Activated CD4-positive, alpha-beta T cell treated with anti-CD3 and anti-CD28 coated beads, Interleukin-2, amount 50 U/mL, for 1 hour (primary cell): ENCODE measurements at places on chromosomes 13 and 19.

GRCh38 chr19:12564016-12564664 lies 12.9 kb upstream of the ZNF564 start:
- peak; percentile 94 for DNase-seq

GRCh38 chr13:52916486-52916990 lies 68.1 kb upstream of the PCDH8 start:
- no peak for DNase-seq

DNA sequence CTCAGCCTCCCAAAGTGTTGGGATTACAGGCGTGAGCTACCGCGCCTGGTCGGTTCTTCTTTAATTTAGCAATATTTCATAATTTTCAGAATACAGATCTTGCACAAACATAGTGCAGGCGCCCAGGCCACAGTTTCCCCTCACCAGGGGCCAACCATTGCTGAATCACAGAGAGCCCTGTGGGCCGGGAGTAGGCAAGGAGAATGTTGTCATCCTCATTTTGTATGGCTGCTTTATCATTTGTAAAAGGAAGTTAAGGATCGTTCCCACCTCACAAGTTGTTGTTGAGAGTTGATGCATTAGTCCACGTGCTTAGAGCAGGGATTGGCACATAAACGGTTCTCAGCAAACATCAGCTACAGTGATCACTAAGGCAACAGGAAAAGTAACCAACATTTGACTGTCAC lies 30.2 kb downstream of the MEIS3 start:
- DNase-seq = no peak

DNA sequence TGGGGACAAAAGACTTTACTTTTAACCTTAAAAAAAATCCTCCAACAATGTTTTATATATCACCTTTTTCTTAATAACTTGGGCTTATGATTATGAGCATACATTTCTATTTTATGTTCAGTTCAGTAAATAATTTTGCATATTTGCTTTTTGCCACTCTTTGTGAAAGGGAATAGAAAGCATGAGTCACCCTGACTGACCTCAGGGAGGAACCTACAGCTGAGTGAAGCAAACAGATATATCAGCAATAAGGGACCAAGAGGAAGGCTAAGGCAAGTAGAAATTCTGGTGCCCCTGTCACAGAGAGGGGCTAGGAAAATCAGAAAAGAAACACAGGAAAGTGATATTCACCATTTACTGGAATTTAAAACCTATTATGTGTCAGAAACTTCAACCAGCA lies 37.2 kb upstream of the SOHLH2 start:
- no peak for DNase-seq

GRCh38 chr13:23744315-23744714 lies 144.9 kb downstream of the MIPEP start:
- DNase-seq = no peak

DNA sequence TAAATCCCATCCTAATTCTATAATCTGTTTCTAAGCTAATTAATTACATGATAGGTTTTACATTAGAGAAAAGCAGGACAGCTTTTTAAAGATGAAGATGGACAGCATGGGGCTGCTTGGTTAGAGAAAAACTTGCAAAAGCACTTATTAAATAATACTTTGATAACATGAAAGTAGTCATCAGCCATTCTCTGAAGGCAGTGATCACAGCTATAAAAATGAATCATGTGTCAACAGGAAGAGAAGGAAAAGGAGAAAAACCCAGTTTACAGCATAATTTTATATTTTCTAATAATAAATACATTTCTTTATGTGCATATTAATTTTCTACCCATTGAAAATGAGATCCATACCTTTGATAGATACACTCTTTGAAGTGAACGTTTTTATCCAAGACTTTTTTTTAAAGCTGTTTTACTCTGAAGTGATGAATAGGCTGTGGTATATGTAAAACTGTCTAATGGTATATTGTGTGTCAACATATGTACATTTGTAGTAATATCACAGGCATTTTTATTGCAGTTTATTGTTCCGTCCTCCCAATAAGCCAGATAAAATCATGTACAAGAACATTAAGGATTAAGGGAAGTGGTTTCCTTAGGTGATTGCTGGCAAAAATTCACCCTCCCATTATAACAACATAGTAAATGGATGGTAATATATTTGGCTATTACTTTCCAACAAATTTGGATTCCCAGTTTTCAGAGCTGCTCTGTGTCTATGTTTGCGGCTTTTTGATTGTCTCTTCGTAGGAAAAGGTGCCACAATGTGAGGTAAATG lies 1.3 kb upstream of the KLF5 start:
- no peak for DNase-seq

- DNase-seq = no peak
These were observed 434.3 kb downstream of the EFNB2 start for GRCh38 chr13:106101201-106101600.

DNA sequence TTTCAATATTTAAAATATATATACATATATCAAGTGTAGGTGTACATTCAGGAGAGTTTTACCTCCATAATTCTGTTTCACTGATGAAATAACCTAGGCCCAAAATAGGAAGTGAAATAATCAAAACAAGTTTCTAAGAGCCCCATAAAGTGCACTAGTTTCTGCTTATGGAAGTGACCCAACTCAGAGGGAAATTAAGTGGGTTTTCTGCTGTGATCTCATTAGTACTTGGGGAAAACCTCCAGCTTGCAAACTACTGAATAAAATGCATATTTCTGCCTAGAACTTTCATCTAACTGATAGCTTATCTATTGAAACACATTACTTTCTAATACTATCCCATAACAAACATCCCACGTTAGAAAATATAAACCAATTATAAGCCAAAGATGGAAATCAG lies 45.4 kb upstream of the MIR17HG start:
- no peak for DNase-seq

- no peak for DNase-seq
These were observed 13.9 kb upstream of the FBXO27 start for GRCh38 chr19:39046037-39046821.
